ENCODE measurements at places on chromosomes 11 and 22. TPM values are rescaled to one million over a fixed set of nuclear protein-coding genes. Genes with fewer than 3 reads are reported as not detected.

GRCh38 chr11:69280994-69281393 is 13.0 kb upstream of the MYEOV start:
- H3K4me1 ChIP-seq = no peaks in the 10 kb centered on the region
- no peaks in the 10 kb centered on the region for H3K36me3 ChIP-seq
- no peak overlapping the region for H3K27ac ChIP-seq
- no peaks in the 10 kb centered on the region for H3K27me3 ChIP-seq
- H3K4me3 ChIP-seq = no peak overlapping the region

GRCh38 chr11:386483-386882 is 7.5 kb upstream of the PKP3 start:
- H3K27me3 ChIP-seq = peaks cover 5% of the 10 kb centered on the region
- H3K36me3 ChIP-seq = peaks cover 6% of the 10 kb centered on the region
- peaks cover 17% of the 10 kb centered on the region for H3K4me1 ChIP-seq
- H3K4me3 ChIP-seq = no peak overlapping the region

GRCh38 chr11:113651023-113651422 is 55.1 kb downstream of the TMPRSS5 start:
- no peak for DNase-seq
- H3K27ac ChIP-seq = no peak overlapping the region
- peaks cover 21% of the 10 kb centered on the region for H3K27me3 ChIP-seq
- no peak overlapping the region for H3K4me3 ChIP-seq

DNA sequence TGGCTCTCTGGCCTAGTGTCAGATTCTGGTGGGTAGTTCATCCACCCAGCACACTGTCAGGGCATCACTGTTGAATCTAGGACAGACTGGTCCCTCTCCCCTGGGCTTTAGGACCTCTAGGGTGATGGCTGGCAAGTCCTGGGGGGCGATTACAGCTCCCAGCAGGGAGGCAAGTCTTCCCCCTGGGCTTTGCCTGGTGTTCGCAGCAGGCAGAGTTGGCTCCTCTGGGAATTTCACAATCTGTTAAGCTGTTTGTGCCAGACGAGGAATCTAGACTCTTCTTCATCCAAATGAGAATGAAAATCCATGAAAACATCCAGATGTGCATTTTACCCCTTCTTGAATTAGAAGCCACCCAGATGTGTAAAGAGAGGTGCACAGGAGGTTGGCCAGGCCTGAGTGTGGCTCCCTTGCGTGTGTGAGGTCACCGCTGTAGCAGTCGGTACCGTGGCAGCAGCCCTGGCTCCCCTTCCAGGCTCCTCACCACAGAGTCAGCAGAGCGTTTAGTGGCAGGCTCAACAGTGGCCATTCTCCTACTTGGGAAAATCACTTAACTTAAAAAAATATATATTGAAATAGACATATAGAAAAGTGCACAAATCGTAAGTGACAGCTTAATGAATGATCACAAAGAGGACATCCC is 99.9 kb upstream of the TBCEL start:
- no peak for DNase-seq
- no peak overlapping the region for H3K4me3 ChIP-seq
- H3K27me3 ChIP-seq = no peaks in the 10 kb centered on the region
- no peak overlapping the region for H3K27ac ChIP-seq
- H3K4me1 ChIP-seq = peaks cover 14% of the 10 kb centered on the region
- no peaks in the 10 kb centered on the region for H3K36me3 ChIP-seq

DNA sequence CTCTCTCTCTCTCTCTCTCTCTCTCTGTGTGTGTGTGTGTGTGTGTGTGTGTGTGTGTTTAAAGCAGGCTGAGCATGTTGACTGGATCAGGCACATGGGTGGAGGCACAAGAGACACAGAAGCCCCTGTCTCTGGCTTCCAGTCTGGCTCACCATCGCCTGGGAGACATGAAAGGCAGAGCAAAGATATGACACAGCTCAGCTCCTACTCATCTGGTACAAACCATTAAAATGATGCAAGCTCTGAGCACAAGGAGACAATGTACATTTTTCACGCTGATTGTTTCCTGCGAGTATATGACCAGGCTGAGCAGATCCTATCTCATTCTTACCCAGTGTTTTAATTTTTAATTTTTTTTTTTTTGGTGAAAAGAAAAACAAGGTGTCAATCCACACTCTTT is 9.5 kb downstream of the SLC6A5 start:
- no peak overlapping the region for H3K27ac ChIP-seq
- no peak overlapping the region for H3K4me3 ChIP-seq
- no peak for DNase-seq
- H3K27me3 ChIP-seq = peaks cover 52% of the 10 kb centered on the region
- H3K4me1 ChIP-seq = peaks cover 6% of the 10 kb centered on the region

DNA sequence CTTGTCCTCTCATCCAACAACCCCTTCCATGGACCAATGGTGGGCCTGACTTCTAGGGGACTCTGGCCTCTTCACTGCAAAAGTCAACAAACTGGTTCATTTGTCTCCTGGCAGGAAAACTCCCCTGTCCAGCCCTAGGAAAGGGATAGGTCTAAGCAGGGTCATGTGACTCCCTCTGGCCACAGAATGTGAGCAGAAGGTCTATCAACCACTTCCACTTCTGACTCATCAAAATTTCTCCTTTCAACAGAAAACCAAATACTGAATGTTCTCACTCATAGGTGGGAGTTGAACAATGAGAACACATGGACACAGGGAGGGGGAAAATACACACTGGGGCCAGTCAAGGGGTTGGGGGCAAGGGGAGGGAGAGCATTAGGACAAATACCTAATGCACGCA is 1.3 kb upstream of the ISX start:
- no peaks in the 10 kb centered on the region for H3K4me1 ChIP-seq
- H3K27ac ChIP-seq = no peak overlapping the region
- H3K4me3 ChIP-seq = no peak overlapping the region
- no peaks in the 10 kb centered on the region for H3K27me3 ChIP-seq
- DNase-seq = no peak

DNA sequence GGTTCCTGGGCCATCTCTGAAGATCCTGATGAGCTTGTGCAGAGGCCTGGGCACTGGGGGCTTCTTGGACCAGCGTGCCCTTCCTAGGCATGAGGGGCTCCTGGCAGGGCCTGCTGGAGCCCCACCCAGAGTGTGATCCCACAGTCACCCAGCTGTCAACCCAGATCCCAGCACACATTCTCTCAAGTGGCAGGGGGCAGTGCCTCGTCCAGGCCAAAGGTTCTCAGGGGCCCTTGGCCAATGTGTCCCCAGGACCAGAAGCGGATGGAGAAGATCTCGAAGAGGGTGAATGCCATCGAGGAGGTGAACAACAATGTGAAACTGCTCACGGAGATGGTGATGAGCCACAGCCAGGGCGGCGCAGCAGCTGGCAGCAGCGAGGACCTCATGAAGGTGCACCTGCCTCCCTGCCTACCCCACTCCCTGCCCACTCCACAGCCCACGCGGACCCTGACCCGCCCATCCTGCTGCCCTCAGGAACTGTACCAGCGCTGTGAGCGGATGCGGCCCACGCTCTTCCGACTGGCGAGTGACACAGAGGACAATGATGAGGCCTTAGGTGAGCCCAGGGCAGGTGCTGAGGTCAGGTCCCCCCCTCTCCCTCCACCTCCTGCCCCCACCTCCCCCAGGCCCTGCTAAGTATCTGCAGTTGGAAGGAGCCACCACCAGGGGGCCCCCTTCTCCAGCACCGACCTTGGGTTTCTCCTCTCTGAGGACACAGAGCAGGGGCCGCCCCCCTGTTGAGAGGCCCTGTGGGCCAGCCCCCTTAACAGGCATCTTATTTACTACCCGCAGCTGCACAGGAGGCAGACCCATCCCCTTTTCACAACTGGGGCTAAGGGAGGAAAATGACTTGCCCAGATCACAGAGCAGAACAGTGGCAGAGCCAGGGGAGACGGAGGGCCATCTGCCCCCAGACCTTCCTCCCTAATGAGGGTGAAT is 14.7 kb downstream of the GGA1 start:
- H3K4me1 ChIP-seq = peaks cover 42% of the 10 kb centered on the region
- DNase-seq = peak; percentile 79
- peak overlapping the region; percentile 49 for H3K4me3 ChIP-seq
- no peaks in the 10 kb centered on the region for H3K27me3 ChIP-seq
- no peaks in the 10 kb centered on the region for H3K36me3 ChIP-seq

DNA sequence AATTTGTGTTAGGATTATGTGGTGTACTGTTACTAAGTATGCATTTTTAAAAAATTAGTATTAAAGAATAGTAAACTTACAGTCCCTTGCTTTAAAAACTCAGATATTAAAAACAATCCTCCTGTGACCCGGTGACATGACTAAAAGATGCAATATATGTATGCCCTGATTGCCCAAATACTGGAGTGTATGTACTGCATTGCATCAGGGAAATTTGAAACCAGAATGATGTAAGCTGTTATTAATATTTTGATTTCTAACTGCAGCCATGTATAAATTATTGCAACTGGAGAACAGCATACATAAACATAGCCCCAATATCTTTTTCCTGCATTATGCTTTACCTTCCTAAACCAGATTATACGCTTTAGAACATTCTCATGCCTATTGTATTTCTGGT is 3.7 kb upstream of the HSPA8 start:
- peaks cover 15% of the 10 kb centered on the region for H3K36me3 ChIP-seq
- no peaks in the 10 kb centered on the region for H3K27me3 ChIP-seq
- H3K4me1 ChIP-seq = peaks cover 54% of the 10 kb centered on the region

GRCh38 chr11:67307545-67308001 is 4.2 kb downstream of the SSH3 start:
- peaks cover 4% of the 10 kb centered on the region for H3K4me1 ChIP-seq
- H3K4me3 ChIP-seq = no peak overlapping the region
- H3K27me3 ChIP-seq = no peaks in the 10 kb centered on the region
- H3K27ac ChIP-seq = no peak overlapping the region

GRCh38 chr22:41204066-41204465 is 1.0 kb upstream of the L3MBTL2 start:
- no peak overlapping the region for H3K4me3 ChIP-seq
- H3K27ac ChIP-seq = peak overlapping the region; percentile 6
- H3K36me3 ChIP-seq = no peaks in the 10 kb centered on the region
- peaks cover 7% of the 10 kb centered on the region for H3K27me3 ChIP-seq
- H3K4me1 ChIP-seq = peaks cover 12% of the 10 kb centered on the region

DNA sequence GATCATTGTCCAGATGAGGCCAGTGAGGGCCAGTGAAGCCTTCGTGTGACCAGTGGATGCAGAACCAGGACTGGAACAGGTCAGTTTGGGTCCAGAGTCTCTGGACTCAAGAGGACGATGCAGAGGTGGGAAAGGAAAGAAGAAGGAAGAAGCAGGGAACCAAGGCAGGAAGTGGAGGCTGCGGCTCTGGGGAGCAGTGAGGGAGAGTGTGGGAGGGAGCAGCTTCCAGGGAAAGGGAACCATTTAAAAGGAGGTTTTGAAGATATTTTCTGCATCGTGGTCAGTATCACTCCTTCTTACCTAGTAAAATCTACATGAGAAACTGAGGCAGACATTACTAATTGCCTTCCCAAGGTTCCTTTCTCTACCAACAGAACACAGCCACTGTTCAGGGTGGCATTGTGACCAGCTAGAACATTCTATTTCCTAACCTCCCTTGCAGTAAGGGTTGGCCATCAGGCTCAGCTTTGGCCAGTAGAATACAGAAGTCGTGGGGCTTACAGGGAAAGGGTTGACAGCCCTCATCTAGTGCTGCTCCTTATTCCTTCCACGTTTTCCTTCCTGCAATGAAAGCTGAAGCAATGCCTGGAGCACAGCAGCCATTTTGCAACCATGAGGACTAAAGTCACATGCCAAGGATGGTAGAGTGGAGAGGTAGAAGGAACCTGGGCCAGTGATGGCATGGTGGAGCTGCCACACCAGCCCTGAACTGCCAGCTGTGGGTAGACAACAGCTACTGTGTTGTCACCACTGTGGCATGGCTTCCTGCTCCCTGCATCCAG is 29.1 kb upstream of the LINC01488 start:
- H3K27me3 ChIP-seq = peaks cover 29% of the 10 kb centered on the region
- H3K4me1 ChIP-seq = no peaks in the 10 kb centered on the region
- no peak overlapping the region for H3K4me3 ChIP-seq
- DNase-seq = no peak

DNA sequence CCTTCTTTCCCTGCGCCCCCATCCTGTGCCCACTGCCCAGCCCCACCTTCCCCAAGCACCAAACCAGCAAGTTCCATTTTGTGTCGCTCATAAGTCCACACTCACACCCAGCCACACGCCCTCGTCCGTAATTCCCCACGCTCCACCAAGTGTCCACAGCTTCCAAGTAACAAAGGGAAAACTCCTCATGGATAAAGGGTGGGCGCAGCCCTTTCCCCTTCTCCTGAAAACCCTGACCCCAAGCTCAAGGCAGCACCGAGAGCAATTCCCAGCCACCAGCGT is 458 bp downstream of the FXYD6 start:
- H3K36me3 ChIP-seq = peaks cover 6% of the 10 kb centered on the region
- H3K27ac ChIP-seq = no peak overlapping the region
- peaks cover 63% of the 10 kb centered on the region for H3K27me3 ChIP-seq
- peak overlapping the region; percentile 58 for H3K4me3 ChIP-seq
- peaks cover 16% of the 10 kb centered on the region for H3K4me1 ChIP-seq

DNA sequence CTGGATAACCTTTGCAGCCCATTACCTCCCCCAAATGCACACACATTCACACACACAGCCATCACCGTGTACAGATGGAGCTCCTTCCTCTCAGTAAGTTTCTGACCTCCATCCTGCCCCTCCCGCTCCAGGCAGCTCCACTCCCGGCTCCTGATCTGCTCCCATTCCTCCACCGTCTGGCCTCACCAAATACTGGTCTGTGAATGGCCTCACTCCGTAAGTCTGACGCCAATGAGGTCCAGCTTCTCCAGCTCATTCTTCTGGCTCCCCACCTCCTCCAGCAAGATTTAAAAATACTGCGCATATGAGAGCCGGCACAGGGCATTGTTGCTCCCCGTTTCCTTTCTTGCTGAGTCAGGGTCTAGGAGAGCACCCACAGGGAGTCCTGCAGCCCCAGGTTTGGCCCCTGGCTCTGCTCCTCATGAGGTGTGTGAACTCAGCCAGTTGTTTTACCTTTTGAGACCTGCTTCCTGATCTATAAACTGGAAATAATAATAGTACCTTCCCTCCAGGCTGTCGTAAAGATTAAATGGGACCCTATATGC is 14.0 kb upstream of the TUB start:
- no peak for DNase-seq
- peaks cover 31% of the 10 kb centered on the region for H3K27me3 ChIP-seq
- no peak overlapping the region for H3K27ac ChIP-seq
- H3K36me3 ChIP-seq = no peaks in the 10 kb centered on the region
- no peak overlapping the region for H3K4me3 ChIP-seq

GRCh38 chr11:29231991-29232390 is 784.8 kb downstream of the KCNA4 start:
- H3K4me3 ChIP-seq = no peak overlapping the region
- DNase-seq = no peak
- no peaks in the 10 kb centered on the region for H3K27me3 ChIP-seq
- no peaks in the 10 kb centered on the region for H3K4me1 ChIP-seq

- no peak for DNase-seq
- no peaks in the 10 kb centered on the region for H3K4me1 ChIP-seq
- no peak overlapping the region for H3K27ac ChIP-seq
Measured at GRCh38 chr11:82714346-82715174, 19.1 kb downstream of the FAM181B start.

TBX10 gene
- total RNA-seq = not detected

DDIAS gene
- total RNA-seq = 29.1 TPM

PRRG4 gene
- 1.8 TPM for total RNA-seq

ANO5 gene
- total RNA-seq = not detected

SLC2A11 gene
- total RNA-seq = 6.8 TPM

IFITM10 gene
- total RNA-seq = 2.3 TPM

IL17REL gene
- total RNA-seq = not detected
